ENCODE measurements at places on chromosomes 2 and 18. TPM values are rescaled to one million over a fixed set of nuclear protein-coding genes. Genes with fewer than 3 reads are reported as not detected.

- no peaks in the 10 kb centered on the region for H3K4me1 ChIP-seq
- no peak overlapping the region for H3K4me3 ChIP-seq
- no peaks in the 10 kb centered on the region for H3K36me3 ChIP-seq
- DNase-seq: no peak
These were observed 83.9 kb upstream of the TMEM178A start for GRCh38 chr2:39581866-39582265.

- no peaks in the 10 kb centered on the region for H3K36me3 ChIP-seq
- H3K27me3 ChIP-seq: peaks cover 5% of the 10 kb centered on the region
- H3K4me1 ChIP-seq: no peaks in the 10 kb centered on the region
- no peak for DNase-seq
- no peak overlapping the region for H3K27ac ChIP-seq
- no peak overlapping the region for H3K4me3 ChIP-seq
These were observed 95.9 kb upstream of the SCG2 start for GRCh38 chr2:223697892-223698645.

GRCh38 chr2:118274841-118275510, 186.7 kb downstream of the INSIG2 start:
- peaks cover 22% of the 10 kb centered on the region for H3K27me3 ChIP-seq
- DNase-seq: no peak
- no peaks in the 10 kb centered on the region for H3K36me3 ChIP-seq
- no peak overlapping the region for H3K27ac ChIP-seq

GRCh38 chr18:79625195-79625923, 54.2 kb upstream of the CTDP1 start:
- H3K27ac ChIP-seq: no peak overlapping the region
- H3K4me1 ChIP-seq: peaks cover 3% of the 10 kb centered on the region
- no peak overlapping the region for H3K4me3 ChIP-seq
- H3K36me3 ChIP-seq: no peaks in the 10 kb centered on the region
- H3K27me3 ChIP-seq: peaks cover 13% of the 10 kb centered on the region
- DNase-seq: no peak

The PLCL1 gene
- total RNA-seq: 1.3 TPM

The NIF3L1 gene
- 36.9 TPM for total RNA-seq

- peak overlapping the region; percentile 55 for H3K27ac ChIP-seq
- no peaks in the 10 kb centered on the region for H3K27me3 ChIP-seq
- peaks cover 26% of the 10 kb centered on the region for H3K4me1 ChIP-seq
- H3K36me3 ChIP-seq: no peaks in the 10 kb centered on the region
These were observed 15.6 kb downstream of the PDE6D start for GRCh38 chr2:231765496-231765929.

The MBP gene
- 148 TPM for total RNA-seq

Measured in activated naive CD8-positive, alpha-beta T cell treated with anti-CD3 and anti-CD28 coated beads, Interleukin-2, amount 10 ng/mL, durations not matched to agents 7 days and 5 days (primary cell).